ENCODE measurements at places on chromosomes 6 and 20. TPM values are rescaled to one million over a fixed set of nuclear protein-coding genes. Genes with fewer than 3 reads are reported as not detected.
A peak's percentile ranks its signal among the peaks of the same experiment; 100 is the strongest.

DNA sequence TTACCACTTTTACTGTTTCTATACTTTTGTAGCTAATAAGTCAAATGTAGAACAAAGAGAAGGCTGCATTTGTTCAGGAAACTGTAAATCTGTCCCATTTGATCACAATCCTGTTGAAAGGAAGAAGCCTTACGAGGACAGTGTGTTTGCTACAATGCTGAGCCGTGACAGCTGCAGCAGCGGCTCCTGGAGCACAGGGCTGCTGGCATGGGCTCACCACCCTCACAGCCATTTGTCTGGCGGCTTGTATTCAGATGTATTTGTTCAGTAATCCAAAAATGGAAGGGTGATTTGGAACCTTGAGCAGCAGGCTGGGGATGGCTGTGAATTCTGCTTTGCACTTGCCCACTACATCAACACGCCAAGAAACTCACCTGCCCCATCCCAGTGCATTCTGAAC, 5.7 kb downstream of the TUBB2A start:
- DNase-seq = no peak

DNA sequence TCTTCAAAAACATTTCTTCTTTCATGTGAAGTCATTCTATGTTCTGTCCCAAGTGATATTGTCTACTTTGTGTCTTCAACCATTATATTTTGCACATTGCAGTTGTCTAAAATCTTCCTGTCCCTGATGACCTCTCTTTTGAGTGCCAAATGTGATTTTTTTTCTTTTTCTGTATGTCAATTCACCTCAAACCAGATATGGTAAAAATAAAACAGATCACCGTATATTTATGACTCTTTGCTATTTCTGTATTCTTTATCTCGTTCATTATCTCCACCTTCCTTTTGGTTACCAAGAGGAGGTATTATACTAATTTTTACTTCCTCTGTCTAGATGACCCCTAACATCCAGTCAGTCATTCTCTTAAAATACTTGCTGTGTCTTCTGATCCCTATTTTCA, 165.2 kb downstream of the GRIK2 start:
- no peak for DNase-seq

- DNase-seq = no peak
Measured at GRCh38 chr20:33770005-33770404, 38.2 kb downstream of the ZNF341 start.

GRCh38 chr6:38378801-38379200, 260.9 kb downstream of the BTBD9 start:
- DNase-seq = no peak

Gene WDR27
- 42.0 TPM for polyA plus RNA-seq

- no peak for DNase-seq
Measured at GRCh38 chr20:14491436-14491835, 154.0 kb upstream of the FLRT3 start.

GRCh38 chr6:73606428-73606827, 47.4 kb downstream of the SLC17A5 start:
- DNase-seq = no peak

DNA sequence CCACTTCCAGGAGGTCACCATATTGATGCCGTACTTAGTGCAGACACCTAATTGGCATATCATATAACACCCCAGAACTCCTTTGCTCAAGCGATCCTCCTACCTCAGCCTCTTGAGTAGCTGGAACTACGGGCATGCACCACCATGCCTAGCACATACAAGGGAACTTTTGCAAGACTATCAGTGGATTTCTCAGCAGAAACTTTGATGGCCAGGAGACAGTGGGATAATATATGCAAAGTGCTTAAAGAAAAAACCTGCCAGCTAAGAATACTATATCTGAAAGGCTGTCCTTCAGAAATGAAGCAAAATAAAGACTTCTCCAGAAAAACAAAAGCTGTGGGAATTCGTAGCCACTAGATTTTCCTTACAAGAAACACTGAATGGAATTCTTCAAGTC, 387.1 kb downstream of the DHX35 start:
- DNase-seq = no peak

DNA sequence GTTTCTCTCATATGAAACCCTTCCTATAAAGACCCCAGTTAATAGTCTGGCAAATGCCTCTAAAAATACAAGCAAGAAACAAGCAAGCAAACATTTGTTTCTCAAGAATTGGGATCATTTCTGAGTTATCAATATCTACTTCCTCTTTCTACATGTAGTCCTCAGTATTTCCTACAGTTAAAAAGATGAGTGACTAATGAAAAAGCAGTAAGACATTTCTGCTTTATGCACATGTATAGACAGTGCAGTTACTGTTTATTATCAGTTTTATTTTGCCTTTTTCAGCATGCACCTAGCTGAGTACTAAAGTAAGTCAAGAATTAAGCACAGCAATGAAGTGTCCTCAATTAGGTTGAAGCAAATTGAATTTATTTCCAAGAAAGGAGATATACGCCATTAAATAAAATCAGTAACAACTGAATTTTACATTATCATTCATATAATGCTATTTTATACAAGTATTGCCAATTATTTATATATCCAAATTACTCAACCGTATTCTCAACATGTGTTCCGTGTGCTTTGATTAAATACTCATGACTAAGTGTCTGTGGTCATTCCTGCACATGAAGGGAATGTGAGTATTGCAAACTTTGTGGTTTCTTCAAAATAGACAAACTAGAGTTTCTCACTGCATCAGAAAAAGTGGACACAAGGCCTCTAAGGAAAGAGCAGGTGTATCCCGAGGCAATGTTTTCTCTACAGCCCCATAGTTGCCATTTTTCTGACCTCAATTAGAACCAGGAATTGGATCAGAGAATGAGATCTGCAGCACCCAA, 159.3 kb upstream of the MARCKS start:
- no peak for DNase-seq

Gene RSPO3
- 2.4 TPM for polyA plus RNA-seq

Gene PSORS1C2
- 16.4 TPM for polyA plus RNA-seq

DNA sequence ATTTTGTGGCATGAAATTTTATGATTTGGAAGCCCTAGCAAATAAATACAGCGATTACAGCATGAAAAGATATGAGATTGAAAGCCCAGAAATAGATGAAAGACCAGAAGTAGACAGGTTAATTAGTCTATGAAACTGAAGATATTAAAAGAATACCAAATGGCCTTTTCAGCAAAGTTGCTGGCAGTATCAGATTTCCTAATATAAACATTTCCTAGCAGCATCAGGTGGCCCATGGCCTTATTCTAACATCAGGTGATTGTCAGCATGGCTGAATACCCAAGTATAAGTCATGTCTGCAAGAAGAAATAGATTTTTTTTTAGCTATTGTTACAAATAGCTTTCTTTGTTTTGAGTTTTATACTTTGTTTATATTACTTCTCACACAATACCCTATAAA, 93.2 kb downstream of the CLVS2 start:
- no peak for DNase-seq

Gene FAM209A
- polyA plus RNA-seq = 0.62 TPM

DNA sequence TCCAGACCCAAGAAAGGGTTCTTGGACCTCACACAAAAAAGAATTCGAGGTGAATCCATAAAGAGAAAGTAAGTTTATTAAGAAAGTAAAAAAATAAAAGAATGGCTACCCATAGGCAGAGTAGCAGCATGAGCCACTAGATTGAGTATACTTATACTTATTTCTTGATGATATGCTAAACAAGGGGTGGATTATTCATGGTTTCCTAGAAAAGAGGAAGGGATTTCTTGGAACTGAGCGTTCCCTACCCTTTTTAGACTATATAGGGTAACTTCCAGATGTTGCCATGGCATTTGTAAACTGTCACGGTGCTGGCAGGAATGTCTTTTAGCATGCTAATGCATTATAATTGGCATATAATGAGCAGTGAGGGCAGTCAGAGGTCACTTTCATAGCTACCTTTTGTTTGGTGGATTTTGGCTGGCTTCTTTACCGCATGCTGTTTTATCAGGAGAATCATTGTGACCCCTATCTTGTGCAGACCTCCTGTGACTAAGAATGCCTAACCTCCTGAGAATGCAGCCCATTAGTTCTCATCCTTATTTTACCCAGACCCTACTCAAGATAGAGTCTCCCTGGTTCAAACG, 44.3 kb downstream of the TENT5A start:
- DNase-seq = no peak

GRCh38 chr6:117629119-117629660, 26.9 kb upstream of the GOPC start:
- no peak for DNase-seq

GRCh38 chr6:72741083-72741482, 119.2 kb downstream of the KCNQ5 start:
- DNase-seq = no peak

Gene LY6G5C
- 9.1 TPM for polyA plus RNA-seq

Gene RAD21L1
- polyA plus RNA-seq = not detected

- DNase-seq = no peak
Measured at GRCh38 chr20:43960231-43960630, 45.6 kb downstream of the TOX2 start.

DNA sequence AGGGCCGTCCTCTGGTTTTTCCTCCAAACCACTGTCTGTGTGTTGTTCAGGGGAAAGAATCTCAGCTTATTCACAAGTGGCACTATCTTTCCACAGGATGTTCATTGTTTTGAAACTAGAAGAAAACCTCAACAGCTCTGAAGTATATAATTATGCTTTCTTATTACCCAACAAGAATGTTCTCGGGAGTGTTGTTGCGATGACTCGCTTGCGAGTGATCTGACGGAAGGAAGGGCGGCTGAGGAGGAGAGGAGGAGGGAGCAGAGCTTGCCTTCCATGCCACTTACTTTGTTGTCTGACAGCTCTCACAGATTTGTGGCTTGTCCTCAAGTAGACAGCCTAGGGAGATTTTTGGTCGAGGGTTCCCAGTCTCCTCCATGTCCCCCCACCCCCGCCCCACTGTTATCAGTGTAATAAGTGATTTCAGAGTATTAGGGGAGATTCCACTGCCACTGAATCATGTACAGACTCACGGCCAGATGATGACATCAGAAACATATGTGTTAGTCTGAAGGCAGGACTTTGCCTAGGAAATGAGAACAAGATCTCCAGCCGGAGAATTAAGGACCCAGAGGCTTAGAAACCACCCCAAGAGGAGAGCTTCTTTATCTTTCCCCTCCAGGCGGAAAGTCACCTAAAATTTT, 80.7 kb upstream of the CCN6 start:
- DNase-seq = peak; percentile 71

Gene RIMS1
- 0.09 TPM for polyA plus RNA-seq

Gene LTA
- 2.2 TPM for polyA plus RNA-seq

Gene CNBD2
- polyA plus RNA-seq = 28.6 TPM

Gene FOXF2
- polyA plus RNA-seq = 0.30 TPM

GRCh38 chr6:96626759-96627364, 63.9 kb downstream of the FHL5 start:
- peak; percentile 23 for DNase-seq

Gene EPM2A
- 9.3 TPM for polyA plus RNA-seq

GRCh38 chr6:166940643-166941068, 15.7 kb downstream of the RNASET2 start:
- no peak for DNase-seq

- DNase-seq = no peak
Measured at GRCh38 chr6:109498052-109498451, 15.0 kb upstream of the ZBTB24 start.

DNA sequence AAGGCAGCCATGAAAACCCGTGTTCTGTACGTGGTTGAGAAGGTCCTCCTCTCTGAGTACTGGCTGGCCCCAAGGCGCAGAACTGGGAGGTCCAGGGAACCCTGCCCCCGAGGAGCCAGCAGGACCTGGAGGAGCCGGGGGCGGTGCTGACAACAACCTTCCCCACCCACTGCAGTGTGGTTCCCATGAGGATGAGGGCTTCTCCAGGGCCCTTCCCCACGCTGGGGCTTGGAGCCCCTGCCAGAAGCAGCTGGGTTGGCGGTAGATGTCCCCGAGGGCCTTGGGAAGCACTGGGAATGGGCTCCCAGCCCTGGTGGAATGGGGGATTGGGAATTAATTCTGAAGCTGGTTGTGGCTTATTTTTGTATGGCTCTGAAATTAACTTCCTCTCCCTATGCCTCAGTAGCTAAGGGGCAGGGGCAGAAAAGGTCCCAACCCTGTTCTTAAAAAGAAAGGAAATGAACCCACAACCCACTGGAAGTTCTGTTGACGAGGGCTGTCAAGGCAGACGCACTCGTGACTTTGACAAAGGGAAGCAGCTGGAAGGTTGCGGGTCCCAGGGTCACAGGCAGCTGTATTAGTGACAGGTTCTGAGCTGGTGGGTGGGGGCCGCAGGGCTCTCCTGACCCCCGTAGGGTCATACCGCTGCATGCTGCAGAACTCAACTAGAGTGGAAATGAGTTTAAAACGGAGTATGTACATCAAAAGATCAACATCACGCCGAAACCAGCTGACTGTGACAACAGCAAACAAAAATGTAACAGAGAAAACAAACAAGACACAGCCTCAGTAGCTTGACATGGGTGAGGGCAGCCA, 13.9 kb upstream of the HELZ2 start:
- peak; percentile 35 for DNase-seq

DNA sequence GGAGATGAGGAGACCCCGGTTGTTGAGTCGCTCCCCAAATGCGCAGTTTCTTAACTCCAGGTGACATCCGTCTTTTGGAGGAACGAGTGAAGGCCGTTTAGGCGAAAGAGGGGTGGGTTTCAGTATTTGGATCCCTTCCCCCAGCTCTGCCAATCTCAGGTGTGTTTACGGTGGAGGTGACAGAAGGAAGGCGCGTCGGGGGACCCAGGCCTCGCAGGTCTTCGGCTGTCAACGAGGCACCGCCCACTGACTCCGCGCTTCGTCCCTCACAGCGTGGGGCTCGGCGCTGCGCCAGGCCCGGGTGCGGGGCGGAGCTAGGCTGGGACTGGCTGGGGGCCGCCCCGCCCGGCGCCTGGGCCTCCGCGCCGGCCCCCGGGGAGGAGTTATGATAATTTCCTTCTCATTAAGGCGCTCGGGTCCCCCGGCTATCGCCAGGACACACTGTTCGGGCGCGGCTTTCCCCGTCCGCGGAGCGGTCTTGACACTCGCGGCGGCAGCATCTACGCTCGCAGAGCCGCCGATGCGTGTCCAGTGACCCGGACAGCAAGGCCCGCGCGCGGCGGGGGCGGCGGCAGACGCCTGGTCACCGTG, at the start of gene TFAP2C:
TFAP2C (plus strand) TSS at position 434 of the 591 bp plus-strand sequence. CDS start 239 bp downstream, outside the sequence.
- DNase-seq = no peak

DNA sequence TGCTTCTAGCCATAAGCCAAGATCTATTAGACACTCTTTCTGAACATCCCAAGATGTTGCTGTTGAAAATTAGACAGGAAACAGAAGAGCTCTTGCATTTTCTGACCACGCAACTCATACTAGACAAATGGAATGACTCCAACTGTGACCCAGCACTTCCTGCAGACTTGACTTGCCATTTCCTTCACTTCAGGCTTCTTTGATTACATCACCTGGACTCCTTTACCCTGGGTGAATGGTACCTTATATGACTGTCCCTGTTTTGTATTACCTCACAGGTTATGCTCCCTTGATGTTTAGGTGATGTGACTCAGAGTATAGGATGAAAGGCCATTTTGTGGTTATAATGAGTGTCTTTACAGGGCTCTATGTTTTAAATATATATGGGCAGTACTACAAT, 236.1 kb downstream of the BMP2 start:
- no peak for DNase-seq

Gene RNF114
- 60.8 TPM for polyA plus RNA-seq

All from thymus (tissue), 14 donors.